Liver (tissue), 10 donors: ENCODE measurements at places on chromosomes 4 and X. TPM values are rescaled to one million over a fixed set of nuclear protein-coding genes. Genes with fewer than 3 reads are reported as not detected.

The RAB41 gene
- total RNA-seq = not detected

The CUL4B gene
- 17.5 TPM for total RNA-seq

The FAT4 gene
- total RNA-seq = 7.2 TPM

- H3K4me1 ChIP-seq = no peaks in the 10 kb centered on the region
- no peak for DNase-seq
- no peak overlapping the region for H3K4me3 ChIP-seq
- H3K36me3 ChIP-seq = no peaks in the 10 kb centered on the region
Observed at GRCh38 chrX:19552793-19553192, 37.5 kb upstream of the MAP3K15 start.

- DNase-seq = no peak
- H3K4me1 ChIP-seq = no peaks in the 10 kb centered on the region
- H3K27ac ChIP-seq = no peak overlapping the region
- no peaks in the 10 kb centered on the region for H3K36me3 ChIP-seq
- no peaks in the 10 kb centered on the region for H3K27me3 ChIP-seq
- no peak overlapping the region for H3K4me3 ChIP-seq
Observed at GRCh38 chr4:120673696-120674095, 248.8 kb downstream of the PRDM5 start.
